ENCODE measurements at places on chromosomes 11 and 22. TPM values are rescaled to one million over a fixed set of nuclear protein-coding genes. Genes with fewer than 3 reads are reported as not detected.

Gene LUZP2
- not detected for total RNA-seq

Gene PYGM
- not detected for total RNA-seq

Gene FGF19
- 0.16 TPM for total RNA-seq

Gene NOX4
- total RNA-seq: 0.15 TPM

Gene RNF26
- 15.8 TPM for total RNA-seq

Gene OR2D2
- total RNA-seq: not detected

Gene C22orf15
- not detected for total RNA-seq

Gene APOL5
- total RNA-seq: not detected

Gene CFL1
- total RNA-seq: 1,280 TPM

Gene KCNJ1
- 0.08 TPM for total RNA-seq

Gene C11orf65
- 0.23 TPM for total RNA-seq

Gene ARHGAP20
- total RNA-seq: not detected

Gene KRTAP5-7
- total RNA-seq: not detected

Gene CCND1
- 122 TPM for total RNA-seq

Gene MUC6
- not detected for total RNA-seq

Gene CD3E
- not detected for total RNA-seq

Gene TMEM135
- 13.5 TPM for total RNA-seq

Gene BTG4
- not detected for total RNA-seq

Gene FADS3
- total RNA-seq: 130 TPM

Gene ZNRD2
- total RNA-seq: 66.4 TPM

Gene ALG9
- total RNA-seq: 26.5 TPM

Gene CSF2RB
- not detected for total RNA-seq

Gene NAALAD2
- not detected for total RNA-seq

Gene RAD9A
- total RNA-seq: 16.3 TPM

Gene DEUP1
- total RNA-seq: not detected

Gene TRIM22
- 41.5 TPM for total RNA-seq

Gene PATE4
- not detected for total RNA-seq

Gene CALCA
- total RNA-seq: not detected

Gene SMIM35
- total RNA-seq: not detected

Gene TBX10
- not detected for total RNA-seq

Gene HIC2
- 1.6 TPM for total RNA-seq

Gene PLEKHB1
- not detected for total RNA-seq

Gene BDNF
- total RNA-seq: 0.08 TPM

Gene MCAM
- 417 TPM for total RNA-seq

Measured in hair follicular keratinocyte (primary cell).